Activated CD4-positive, alpha-beta T cell treated with anti-CD3 and anti-CD28 coated beads, Interleukin-2, amount 50 U/mL, for 1 hour (primary cell): ENCODE measurements at places on chromosomes 16 and 17.

- DNase-seq = no peak
These were observed 32.0 kb downstream of the GAS7 start for GRCh38 chr17:10166176-10166935.

DNA sequence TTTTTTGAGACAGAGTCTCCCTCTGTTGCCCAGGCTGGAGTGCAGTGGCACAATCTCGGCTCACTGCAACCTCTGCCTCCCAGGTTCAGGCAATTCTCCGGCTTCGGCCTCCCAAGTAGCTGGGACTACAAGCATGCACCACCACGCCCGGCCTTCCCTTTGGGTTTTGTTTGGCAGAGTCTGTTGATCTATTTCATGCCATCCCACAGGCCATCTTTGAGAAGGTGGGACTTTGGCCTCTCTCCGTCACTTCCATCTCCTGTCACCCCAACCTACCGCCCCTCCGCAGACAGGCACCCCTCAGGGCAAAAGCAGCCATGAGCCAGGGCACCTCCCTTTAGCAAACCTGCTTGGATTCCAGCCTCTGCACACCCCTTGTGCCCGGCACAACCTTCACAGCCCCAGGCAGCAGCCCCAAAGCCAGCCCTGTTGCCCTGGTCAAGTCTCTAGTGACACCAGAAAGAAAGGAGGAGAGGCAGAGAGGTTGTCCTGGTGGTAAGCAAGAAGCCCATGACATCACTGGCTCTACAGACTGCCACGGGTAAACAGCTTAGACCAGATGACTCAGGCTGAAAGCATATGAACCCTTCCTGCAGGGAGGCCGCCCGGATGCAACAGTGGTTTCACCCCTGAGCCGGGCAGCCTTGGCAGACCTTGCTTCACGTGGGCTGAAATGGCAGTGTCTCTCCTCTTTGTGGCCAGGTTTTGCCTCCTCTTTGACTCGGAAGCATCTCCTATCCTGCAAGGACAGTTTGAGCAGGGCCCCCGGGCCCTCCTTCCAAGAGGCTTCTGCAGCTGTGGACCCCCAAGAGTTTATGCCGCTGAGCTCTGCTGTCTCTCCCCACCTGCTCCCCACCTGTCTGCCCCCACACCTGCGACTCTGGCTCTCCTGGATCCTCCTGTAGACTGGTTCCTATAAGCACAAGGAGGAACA is 8.1 kb upstream of the TIMP2 start:
- DNase-seq = peak; percentile 41

- DNase-seq = no peak
These were observed 17.1 kb downstream of the KIF19 start for GRCh38 chr17:74343121-74343520.

DNA sequence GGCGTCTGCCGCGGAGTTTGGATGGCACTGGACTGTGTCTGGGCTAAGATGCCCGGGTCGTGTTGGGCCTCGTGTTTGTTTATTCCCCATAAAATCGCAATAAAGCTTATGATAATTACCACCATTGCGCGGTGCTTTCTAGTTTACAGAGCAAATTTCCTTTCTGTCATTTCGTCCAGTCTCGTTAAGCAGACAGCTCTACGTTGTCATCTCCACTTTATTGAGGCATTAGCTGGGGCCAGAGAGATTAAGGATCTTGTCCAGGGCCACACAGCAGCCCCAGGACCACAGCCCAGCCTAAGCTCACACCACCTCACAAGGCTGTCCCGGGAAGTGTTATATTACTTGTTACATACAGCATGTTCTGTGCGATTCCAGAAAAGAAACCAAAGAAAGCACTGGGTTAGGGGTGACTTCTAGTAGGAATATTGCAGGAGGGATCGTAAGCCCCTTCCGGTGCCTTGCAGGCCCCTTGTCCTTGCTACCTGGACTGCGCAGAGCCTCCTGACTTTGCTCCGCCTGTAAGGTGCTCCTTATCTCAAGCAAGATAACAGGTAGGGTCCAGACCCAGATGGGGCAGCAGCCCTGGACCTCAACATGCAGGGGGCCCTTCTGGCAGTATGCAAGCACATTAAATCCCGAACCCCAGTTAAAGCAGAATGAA is 6.3 kb downstream of the NOS2 start:
- DNase-seq = no peak

DNA sequence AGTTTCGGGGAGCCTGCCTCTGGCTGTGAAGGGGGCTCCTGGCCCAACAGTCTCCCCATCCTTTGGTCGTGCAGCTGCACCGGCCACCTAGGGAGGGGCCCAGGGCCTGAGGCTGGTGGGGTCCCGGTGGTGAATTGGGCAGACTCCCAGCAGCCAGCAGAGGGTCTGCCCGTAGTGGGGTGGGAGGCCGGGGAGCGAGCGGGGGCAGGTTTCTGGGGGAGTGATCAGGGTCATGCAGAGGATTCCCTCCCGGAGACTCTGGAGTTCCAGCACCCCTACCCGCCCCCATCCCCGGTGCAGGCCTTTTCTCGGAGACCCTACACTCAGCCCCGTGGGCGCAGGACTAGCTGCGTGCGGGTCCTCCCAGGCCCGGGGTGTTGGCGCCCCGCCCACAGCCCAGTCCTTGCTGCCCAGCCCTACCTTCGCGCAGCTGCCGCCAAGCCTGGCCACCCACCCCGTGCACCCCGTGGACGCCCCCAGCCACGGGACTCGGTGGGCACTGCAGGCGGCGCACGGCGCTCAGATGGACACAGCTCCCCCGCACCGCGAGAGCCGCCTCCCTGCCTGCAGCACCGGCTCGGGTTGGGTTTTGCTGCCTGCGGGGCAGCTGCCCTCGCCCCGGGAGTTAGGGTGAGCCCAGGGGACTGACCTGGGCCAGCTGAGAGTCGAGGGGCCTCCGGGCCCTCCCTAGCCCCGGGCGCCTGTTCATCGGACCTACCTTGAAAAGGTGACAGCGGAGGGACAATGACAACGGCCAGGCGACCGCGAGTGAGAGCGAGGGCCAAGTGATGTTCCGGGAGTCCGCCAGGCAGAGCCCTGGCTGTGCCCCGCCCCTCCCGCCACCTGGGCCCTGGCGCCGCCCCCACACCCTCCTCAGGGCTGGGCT is at the start of gene GNG13:
TSS of gene GNG13 (minus strand) at position 787 of the 886 bp plus-strand sequence. CDS start 1,657 bp downstream, outside the sequence.
- no peak for DNase-seq

- DNase-seq = no peak
These were observed 7.9 kb downstream of the FNDC8 start for GRCh38 chr17:35129154-35129972.

GRCh38 chr17:2309338-2310154 is 5.8 kb downstream of the SRR start:
- DNase-seq = no peak

- DNase-seq = no peak
These were observed 44.7 kb downstream of the CDH11 start for GRCh38 chr16:65077181-65077580.

DNA sequence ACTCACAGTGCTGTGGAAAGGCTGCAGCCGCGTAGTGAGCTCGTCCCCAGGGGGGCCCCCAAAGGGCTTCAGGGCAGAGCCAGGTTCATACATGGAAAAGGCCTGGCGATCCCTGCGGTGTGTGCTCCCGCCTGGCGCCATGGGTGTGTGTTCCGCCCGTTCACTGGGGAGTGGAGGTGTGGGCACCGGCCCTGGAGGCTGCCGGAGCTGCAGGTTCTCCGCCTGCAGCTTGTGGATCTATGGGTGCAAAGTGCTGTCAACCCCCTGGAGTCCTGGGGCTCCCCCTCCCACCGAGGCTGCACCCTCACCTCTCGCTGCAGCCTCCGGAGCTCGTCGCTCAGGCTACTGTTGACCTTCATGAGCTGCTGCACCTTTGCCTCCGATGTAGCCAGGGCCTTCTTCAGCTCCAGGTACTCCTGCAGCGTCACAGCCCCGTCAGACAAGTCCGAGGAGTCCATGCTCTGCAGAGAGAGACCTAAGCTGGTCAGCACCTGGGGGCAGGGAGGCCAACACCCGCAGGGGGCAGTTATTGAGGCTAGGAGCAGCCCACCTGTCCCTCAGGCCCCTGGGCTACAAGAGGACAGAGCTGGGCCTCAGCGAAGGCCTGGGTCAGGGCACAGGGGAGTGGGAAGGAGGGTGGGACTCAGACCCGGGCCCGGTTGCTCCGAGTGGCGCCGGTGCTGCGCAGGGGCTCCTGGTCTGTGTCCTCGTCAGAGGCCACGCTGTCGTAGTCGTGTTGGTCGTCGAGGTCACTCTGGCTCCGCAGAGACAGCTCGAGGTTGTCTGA is 7.9 kb downstream of the TP53I13 start:
- DNase-seq = no peak

DNA sequence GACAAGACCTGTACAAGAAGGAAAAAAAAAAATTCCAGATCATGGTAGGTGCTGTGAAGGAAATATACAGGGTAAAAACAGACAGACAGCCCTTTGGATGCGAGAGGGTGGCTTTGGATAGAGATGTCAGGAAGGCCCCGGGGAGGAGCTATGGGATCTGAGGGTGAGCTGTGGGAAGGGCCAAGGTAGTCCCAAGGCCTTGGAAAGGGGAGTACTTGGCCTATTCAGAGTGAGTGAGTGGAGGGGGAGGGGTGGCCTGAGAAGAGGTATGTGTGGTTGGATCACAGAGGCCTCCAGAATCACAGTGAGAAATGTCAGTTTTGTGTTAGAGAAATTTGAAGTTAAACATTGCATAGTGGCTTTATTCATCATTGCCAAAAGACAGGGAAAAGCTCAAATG is 31.2 kb upstream of the AKTIP start:
- no peak for DNase-seq

- no peak for DNase-seq
These were observed 3.4 kb downstream of the CHST6 start for GRCh38 chr16:75491876-75492275.

- peak; percentile 25 for DNase-seq
These were observed at the start of gene TMEM220 for GRCh38 chr17:10729334-10730193. TSS of gene TMEM220 (minus strand) at chr17:10730023. CDS start at chr17:10729851, 172 bp downstream.

GRCh38 chr16:67278773-67279295 is 498 bp upstream of the PLEKHG4 start:
- peak; percentile 35 for DNase-seq

GRCh38 chr17:21167303-21167702 is 40.5 kb downstream of the DHRS7B start:
- no peak for DNase-seq

DNA sequence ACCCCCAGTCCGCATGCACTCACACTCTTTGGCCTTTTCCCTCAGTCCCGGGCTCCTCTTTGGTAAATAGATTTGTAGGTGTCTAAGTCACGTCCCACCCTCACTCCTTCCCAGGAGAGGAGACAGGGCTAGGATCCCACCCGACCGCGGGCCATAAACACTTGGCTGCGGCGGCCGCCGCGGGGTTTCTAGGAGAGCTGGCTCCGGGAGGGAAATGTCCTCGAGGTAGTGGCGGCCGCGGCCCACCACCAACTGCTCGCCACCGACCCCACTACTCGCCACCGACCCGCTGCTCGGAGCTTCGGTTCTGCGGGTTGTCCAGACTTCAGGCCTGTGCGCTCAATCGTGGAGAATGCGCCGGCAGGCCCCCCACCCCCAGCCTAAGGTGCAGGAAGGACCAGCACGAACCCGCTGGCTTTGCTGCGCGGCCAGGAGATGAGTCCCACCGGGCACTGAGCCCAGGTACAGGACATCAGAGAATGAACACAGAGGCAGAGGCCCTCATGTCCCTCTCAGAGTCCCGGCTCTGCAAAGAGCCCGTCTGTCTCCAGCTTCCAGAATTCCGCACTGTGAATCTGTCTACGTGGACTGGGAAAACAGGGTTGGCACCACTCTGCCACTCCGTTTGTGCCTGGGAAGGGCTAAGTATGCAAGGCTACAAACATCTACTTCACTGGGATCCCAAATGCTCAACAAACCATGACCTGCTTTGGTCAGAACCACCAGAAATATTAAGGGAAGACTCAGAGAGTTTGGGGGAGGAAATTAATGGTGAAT is 2.5 kb downstream of the PRAC2 start:
- DNase-seq = no peak

DNA sequence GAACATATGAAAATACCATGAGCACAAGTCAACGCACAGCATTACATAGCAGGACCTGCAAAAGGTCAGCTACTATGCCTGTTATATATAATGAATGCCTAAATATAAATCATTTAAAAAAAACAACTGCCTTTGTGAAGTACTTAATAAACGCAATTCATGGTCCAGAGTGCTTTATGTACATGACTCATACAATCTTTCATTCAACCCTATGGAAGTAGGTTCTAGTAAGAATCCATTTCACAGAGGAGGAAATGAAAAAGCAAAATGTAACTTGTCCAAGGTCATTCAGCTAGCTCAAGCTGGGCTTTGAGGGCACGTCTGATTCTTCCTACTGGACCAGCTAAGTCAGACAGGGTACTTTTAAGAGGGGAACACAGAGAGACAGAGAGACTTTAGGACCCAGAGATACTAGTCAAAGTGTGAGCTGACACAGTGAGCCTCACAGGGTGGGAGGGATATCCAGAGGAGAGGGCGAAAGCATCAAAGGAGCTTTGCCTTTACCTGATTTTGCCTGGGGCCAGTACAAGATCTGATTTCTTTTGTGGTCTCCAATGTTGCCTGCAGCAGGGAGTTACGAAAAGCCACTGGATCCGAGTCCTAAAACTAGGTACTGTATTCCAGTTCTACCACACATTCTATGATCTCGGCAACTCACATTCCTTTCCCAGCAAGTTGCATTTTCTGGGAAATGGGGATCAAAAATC is 83.4 kb upstream of the ZFHX3 start:
- DNase-seq = no peak

DNA sequence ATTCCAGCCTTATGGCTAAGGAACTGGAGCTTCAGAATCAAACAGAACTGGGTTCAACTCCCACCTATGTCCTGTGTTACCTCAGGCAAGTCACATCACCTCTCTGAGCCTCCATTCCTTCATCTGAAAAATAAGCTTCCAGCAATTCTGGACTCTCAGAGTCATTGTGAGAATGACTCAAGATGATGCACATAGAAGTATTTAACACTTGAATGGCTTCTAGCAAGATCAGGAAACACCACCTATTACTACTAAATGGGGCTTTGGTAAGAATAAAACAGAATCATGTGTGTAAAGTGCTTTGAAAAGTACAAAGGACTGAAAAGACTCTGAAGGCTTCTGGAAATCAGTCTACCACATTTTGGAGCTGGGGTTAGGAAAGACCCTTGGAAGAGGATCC is 30.8 kb upstream of the CALB2 start:
- DNase-seq = no peak

DNA sequence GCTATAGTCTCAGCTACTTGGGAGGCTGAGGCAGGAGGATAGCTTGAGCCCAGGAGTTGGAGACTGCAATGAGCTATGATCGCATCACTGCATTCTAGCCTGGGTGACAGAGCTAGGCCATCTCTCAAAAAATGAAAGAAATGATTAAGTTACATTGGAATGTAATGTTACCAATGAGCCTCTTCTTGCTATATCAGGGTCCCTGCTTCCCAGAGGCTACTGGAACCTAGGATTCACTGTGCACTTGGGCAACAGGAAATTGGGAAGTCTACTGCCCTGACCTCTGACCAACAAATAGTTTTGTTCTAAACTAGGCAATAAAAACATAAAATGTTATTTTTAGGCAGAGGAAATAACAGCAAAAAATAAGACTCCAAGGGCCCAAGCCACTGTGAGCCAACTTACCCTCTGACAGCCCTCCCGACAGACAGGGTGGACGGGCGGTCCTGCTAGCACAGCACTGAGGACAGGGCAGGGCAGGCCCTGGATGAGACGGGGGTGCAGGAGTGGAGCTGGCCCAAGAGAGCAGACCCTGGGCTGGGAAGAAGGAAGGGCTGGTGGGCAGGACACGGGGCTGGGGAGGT is 27.5 kb downstream of the NSMCE1 start:
- no peak for DNase-seq

- no peak for DNase-seq
These were observed 146.3 kb downstream of the XYLT1 start for GRCh38 chr16:17324451-17324850.
